ENCODE measurements at places on chromosomes 12 and 14.
A peak's percentile ranks its signal among the peaks of the same experiment; 100 is the strongest.

- no peak for DNase-seq
These were observed 39.8 kb upstream of the OVCH1 start for GRCh38 chr12:29537298-29537697.

GRCh38 chr14:85572845-85573244 lies 42.9 kb downstream of the FLRT2 start:
- no peak for DNase-seq

- DNase-seq, result no peak
These were observed 984.2 kb downstream of the FSCB start for GRCh38 chr14:43522901-43523300.

DNA sequence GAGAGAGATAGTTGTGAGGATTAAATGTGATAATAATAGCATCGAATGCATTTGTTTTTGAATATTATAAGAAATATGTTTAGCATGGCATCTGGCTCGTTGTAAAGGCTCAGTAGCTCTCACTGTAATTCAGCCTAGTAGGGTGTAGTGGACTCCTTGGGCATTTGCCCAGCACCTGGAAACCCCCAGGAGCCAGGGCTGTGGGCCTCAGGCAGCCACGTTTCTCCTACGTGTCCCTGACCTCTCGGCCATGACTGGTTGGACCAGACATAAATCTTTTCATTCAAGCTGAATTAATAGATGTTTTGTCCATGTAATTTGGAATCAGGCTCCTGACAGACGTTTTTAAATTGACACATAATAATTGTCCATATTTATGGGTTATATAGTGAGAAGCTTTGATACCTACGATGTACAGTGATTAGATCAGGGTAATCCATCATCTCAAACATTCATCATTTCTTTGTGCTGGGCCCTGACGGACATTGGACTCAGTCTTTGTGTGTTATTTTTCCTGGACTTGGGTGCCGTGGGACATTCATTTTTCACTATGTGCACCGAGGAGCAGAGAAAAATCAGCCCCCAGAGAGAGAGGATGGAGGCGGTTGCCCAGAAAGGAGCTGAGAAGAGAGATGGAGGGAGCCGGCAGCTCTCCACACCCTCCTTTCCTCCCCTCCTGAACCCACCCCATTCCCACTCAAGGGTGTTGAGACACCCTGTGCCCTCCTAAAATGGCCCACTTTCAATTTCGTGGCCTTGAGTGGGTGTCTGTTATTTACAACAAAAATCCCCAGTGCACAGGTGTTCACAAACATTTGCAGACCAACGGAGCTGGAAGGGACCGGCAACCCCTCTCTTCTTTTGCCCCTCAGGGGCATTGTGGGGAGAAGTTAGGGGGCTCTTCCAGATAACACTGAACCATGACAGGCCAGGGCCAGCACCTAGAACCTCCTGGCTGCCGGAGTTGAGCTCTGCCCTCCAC lies 296.4 kb downstream of the DPF3 start:
- no peak for DNase-seq

DNA sequence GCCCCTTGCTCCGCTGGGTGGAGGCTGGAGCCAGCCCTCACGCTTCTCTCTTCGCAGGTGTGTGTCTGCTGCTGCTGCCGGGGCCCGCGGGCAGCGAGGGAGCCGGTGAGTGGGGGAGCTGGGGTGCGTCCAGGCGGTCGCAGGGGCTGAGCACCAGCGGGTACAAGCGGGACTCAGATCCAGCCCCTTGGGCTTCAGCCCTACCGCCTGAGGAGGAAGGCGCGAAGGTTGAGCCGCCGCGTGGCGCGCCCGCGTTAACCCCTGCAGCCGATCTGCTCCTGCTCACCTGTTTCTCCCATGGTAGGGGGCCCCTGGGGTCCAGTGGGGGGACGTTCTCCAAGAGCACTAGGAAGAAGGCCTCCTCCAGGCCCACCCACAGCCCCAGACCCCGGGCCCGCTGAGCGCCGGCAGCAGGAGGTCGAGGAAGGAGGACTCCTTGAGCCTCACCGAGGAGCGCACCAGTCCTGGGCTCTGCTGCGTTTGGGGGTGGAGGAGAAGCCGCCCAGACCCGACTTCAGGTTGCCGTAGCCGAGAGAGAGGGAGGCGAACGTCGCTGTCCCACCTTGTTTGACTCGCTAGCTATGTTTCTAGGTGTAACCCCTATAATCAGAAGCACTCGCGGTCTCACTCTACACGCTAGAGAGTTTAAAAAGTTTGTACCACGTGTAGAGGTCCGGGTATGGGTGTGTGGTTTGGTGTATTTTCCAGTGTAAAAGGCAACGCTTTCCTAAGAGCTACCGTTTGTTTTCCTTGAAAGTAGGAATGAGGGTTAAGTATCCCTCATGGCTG lies 834 bp downstream of the COCH start:
- DNase-seq, result peak; percentile 20

- DNase-seq, result no peak
These were observed 57.8 kb downstream of the GPR135 start for GRCh38 chr14:59407246-59408010.

DNA sequence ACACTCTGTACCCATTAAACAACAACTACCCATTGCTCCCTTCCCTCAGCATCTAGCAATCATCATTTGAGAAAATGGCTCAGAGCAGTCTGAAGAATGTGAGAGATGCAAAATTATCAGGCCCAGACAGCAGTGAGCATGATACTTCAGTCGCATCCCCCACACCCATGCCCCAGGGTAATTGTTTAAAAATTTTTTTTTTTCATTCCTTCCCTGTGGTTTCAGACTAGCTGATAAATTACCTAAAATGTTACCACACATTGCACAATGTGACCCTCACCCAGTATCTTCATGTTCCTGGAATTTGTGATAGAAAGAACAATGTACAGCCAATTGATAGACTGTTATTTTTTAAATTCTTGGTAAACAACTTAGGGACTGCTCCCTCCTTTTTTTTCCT lies 11.3 kb upstream of the USP15 start:
- no peak for DNase-seq

GRCh38 chr14:29637411-29637810 lies 290.2 kb downstream of the PRKD1 start:
- no peak for DNase-seq

DNA sequence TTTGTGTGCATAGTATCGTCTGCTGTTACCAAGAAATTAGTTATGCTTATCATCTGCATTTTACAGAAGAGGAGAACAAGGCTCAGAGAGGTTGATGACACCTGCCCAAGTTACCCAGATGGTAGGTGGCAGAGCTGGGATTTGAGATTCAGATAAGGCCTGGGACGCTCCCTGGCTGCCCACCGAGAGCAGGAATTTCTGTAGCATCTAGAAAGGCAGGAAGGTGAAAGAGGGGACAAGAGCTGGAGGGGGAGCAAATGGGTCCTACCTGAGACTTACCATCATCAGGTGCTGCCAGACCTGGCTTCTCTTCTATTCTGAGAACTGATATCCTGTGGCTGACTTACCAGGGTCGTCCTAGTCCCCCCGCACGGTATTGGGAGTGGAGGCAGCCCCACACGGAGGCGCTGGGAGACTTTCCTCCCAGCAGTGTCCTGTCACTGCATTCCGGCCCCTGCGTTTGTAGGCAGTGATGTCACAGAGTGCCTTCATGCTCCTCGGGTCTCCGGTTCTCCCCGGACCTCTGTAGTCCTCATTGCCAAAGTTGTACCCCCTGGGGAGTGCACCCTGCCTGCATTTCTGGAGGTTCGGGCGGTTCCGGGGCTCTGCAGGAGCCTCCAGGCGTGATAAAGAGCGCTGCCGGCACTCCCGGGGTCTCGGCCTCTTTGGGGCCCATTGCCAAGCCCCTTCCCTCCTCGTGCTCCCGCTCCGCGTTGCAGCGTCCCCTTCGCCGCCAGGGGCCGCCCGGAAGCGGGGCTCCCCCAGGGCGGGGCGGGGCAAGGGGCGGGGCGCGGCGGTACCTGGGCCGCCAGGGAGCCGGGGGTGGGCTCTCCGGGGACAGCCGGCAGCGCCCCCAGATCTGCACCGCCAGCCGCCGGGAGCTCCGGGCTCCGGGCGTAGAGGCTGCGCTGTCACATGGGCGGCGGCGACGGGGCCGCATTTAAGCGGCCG lies at the start of gene CABP1:
TSS of gene CABP1 (plus strand) at position 856 of the 951 bp plus-strand sequence. CDS start at position 916, 60 bp downstream.
- peak; percentile 54 for DNase-seq

DNA sequence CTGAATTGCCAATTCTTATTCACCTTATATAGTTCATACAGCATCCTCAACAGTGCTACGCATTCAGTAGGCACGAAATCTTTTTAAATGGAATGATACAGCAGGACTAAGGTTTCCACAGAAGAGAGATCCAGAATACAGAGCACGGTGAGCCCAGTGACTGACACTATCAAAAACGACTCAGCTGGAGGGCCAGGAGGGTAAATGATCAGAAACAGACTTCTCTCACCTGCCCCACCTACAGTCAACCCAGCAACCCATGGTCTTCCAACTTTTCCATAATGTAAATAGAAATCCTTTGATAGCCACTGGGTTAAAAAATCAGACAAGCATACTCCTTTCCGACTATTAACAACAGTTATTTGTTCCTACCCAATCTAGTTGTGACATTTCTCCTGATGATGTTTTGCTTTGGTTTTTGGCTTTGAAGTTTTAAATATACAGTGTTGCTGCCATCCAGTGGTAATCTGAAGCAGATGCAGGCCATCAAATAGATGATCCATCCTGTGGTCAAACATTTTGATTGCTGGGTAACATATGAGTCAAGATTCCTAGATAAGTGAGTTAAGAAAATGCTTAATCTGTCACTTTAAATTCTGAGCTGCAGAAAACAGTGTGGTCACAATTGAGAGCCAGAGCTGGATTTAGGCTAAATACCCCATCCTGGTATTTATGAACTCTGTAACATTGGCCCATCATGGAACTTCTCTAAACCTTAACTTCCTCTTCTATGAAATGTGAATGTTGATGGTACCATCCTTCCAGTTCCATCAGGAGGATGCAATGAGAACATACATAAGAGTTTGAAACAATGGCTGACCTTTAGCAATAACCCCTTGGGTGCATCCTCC lies 42.0 kb downstream of the GPHB5 start:
- no peak for DNase-seq

DNA sequence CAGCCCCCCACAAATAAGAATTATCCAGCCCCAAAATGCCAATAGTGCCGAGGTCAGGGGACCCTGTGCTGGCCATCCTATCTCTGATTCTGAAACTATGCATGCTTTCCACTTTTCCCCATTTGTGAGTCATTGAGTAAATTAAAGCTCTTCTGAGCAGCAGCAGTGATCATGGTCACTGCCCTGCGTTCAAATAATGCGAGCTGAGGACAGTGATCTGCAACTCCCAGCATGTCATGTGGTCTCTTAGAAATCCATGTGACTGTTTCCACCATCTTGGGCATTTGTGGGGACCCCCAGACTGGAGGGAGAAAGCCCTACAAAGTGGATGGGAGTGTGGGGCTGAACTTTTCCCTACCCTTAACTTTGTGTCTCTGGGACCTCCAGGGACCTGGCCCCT lies 53.8 kb downstream of the C14orf132 start:
- no peak for DNase-seq

- no peak for DNase-seq
These were observed 43.4 kb upstream of the CFAP54 start for GRCh38 chr12:96445691-96446583.

DNA sequence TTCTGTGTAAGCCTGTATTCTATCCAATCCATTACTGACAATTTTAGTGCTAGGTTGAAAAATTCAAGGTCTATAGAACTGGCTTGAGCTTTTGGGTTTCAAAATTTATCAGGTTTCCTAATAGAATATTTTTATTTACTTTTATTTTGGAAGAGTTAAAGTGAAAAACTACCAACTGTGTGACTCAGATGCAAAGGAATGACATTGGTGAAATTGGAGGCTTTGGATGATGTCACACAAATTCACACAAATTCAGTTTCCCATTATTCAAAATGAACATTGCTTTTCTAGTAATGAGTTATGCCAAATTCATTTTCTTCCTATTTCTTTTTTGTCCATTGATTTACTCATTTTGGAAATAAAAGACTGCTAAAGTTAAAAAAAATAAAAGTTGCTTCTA lies 186.9 kb downstream of the ALX1 start:
- no peak for DNase-seq

- peak; percentile 23 for DNase-seq
These were observed 4.2 kb downstream of the SH2B3 start for GRCh38 chr12:111409780-111410430.

GRCh38 chr12:52944683-52945388 lies 4.1 kb upstream of the KRT18 start:
- no peak for DNase-seq

DNA sequence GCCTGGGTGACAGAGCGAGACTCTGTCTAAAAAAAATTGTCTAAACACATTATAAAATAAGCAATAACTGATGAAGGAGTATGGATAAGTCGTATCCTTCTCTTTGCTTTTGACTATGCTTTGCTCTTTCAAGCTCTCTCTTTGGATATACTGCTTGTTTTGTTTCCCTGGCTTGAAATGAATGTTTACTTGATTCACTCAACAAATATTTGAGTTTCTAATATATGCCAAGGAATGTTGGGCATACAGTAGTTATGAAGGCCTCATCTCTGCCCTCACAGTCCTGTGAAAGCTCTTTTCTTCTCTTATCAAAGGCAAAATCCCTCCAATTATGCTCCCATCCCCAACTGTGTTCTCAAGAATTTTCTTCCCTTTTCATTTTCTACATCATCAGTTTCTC lies 123.5 kb downstream of the PTPRR start:
- DNase-seq, result no peak

DNA sequence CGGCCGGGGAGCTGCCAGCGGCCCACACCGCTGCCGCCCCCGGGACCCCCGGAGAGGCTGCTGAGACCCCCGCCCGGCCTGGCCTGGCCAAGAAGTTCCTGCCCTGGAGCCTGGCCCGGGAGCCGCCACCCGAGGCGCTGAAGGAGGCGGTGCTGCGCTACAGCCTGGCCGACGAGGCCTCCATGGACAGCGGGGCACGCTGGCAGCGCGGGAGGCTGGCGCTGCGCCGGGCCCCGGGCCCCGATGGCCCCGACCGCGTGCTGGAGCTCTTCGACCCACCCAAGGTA lies 12.8 kb downstream of the SH2B3 start:
- no peak for DNase-seq

DNA sequence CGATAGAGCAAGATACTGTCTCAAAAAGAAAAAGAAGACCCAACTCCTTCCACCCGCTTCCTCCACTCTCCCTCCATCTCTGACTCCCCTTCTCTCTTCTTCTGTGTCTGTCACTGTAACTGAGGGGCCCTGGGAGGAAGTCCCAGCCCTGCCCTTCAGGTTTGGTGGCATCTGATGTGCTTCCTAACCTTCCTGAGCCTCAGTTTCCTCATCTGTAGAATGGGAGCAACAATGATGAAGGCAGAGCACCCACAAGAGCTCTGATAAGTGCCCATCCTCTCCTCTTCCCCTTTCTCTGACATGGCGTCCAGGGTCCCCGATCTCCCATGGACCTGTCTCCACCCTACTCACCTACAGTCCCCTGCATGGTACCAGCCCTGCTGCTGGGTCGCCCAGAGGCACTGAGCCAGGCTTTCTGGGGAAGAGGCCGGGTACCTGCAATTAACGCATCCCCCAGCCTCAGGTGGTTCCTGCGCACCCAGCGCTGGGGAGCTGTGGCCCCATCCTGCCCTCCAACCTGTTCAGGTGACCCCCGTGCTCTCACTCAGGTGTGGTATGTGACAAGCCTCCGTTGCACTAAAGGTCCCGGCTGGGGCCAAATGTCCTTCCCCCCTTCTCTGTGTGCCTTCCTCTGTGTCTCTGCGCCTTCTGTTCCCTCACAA lies 13.2 kb downstream of the FOXN4 start:
- DNase-seq, result no peak

- DNase-seq, result no peak
These were observed 120.1 kb downstream of the BICD1 start for GRCh38 chr12:32226768-32227167.

All from neural crest cell (in vitro differentiated cells).